Activated B cell treated with CpG ODN at 0.5 μM for 24 hours (primary cell): ENCODE measurements at places on chromosomes 1 and 21.

DNA sequence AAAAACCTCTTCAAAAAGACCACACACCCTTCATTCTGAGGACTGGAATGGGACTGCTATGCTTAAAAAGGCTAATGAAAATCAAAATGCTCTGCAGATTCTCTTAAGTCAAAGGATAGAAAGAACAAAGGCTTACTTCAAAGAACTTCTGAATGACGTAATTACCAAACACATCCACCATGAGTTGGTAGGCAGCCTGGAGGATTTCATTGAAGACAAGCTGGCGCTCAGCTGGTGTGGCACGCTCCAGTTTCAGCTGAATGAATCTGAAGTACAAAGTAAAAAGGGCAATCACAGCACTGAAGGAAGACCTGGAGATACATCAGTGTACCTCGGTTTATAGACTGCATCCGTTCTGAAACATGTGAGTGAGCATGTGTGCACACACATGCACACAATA lies 43.5 kb upstream of the SDC3 start:
- no peak for DNase-seq

- DNase-seq = no peak
Measured at GRCh38 chr1:37560401-37561132, 3.8 kb downstream of the DNALI1 start.

- DNase-seq = no peak
Measured at GRCh38 chr1:3418600-3418999, 35.9 kb upstream of the ARHGEF16 start.

- DNase-seq = no peak
Measured at GRCh38 chr1:27138368-27138767, 16.6 kb downstream of the SLC9A1 start.

GRCh38 chr1:21205416-21205815 lies 28.7 kb upstream of the EIF4G3 start:
- DNase-seq = no peak

DNA sequence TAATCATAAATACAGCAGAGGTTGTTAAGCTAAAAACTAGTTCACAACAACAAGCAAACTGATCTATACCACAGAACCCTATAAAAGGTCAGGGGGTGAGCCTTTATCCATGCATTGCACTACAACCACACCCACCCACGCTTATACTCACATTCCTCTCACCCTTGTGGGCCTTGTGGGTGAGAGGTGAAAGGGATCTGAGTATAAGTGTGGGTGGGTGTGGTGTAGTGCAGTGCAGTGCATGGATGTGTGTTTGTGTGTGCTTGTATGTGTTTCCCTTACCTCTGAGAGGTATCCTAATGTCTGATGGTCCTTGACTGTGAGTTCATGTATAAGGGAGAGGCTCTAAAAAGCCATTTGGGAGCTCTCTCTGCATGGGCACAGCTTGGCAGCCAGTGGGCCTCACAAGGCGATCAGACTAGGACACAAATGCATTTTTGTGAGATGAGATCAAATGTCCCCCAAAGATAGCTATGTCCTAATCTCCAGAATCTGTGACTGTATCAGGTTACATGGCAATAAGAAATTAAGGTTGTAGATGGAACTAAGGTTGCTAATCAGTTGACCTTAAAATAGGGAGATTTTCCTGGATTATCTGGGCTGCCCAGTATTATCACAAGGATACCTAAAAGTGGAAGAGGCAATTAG lies 95.5 kb upstream of the DPT start:
- no peak for DNase-seq

DNA sequence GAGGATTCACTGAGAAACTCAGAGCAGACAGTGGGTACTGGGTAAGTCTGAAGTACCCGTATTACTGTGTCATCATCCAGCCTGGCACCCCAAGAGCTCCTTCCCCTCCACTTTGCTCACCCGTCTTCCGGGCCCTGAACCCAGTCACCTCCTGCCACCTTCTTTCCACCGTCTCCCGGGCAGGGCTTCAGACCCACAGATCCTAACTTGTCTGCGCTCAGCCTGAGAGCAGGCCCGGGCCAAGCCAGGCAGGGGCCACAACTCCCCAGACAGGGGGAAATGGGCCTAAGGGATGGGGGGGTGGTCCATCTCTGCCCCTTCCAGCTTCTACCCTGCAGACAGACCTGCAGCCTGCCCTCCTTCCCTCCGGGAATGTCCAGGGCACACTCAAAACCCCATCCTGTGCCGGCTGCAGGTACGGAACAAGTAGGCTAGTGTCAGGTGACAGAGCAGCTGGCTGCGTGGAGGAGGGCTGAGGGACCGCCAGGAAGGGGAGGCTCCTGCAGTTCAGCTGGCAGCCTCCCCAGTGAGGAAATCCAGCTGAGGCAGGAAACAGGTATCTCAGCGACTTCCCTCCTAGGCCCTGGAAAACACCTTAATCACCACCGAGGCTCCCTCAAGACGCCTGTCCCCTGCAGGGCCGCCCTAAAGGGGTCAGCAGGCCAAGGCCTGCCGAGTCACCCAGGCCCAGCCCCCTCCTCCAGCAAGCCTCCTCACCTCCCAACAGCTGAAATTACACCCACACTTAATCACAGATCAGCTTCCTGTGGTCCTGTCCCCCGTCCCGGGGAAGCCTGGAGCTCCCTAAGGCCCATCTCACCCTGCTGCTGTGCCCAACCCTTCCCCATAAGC lies 3.5 kb downstream of the HSPG2 start:
- DNase-seq = no peak

DNA sequence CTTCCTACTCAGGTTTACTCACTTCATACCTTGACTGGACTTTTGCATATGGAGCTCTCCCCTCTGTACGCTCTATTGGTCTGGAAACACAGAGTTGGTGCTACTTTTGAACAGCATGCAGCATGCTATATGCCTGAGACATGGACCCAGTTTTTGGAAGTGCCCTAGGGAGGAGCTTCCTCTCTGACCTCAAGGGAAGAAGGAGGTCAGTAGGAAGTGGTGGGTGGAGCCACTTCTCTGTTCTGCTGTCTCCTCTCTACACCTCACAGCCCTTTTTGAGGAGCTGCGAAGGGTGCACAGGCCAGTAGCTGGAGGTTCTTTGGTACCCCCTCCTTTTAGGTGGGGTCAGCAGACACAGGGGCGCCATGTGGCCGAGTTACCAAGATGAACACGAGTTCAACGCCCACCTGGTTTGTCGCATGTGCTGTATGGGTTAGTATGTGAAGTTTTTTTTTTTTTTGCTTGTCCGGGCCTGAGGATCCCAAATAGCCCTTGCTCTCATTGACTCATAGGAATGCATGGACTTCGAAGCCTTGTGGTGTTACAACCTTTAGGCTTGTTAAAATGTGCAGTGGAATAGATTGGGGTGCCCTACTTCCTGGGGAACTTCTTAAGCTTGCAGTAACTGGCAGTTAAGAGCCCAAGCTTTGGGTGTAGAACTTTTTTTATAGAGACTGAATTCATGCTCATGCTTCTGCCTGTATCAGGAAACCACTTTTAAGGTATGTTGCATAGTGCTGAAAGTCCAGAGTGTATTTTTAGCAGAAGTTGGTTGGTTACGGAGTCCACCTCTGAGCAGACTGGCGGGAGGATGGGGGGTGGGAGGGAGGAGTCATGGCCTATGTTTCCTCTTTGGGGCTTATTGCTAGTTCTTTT lies 10.7 kb downstream of the MACF1 start:
- DNase-seq = peak; percentile 20

DNA sequence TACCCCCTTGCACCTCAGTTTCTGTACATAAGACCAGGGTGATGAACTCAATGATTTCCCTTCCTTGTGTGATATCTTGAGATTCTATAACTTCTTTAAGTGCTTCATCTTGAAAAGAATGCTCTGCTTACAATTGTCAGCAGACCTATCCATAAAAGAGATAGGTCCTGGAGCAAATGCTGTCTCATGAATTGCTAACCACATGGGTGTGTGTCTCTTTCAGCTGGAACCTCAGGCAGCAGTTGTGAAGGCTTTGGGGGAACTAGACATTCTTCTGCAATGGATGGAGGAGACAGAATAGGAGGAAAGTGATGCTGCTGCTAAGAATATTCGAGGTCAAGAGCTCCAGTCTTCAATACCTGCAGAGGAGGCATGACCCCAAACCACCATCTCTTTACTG lies 2.8 kb downstream of the IL20 start:
- DNase-seq = no peak

- no peak for DNase-seq
Measured at GRCh38 chr1:217274416-217274815, 356.5 kb downstream of the GPATCH2 start.

GRCh38 chr1:229079016-229079595 lies 191.8 kb upstream of the RAB4A start:
- no peak for DNase-seq

DNA sequence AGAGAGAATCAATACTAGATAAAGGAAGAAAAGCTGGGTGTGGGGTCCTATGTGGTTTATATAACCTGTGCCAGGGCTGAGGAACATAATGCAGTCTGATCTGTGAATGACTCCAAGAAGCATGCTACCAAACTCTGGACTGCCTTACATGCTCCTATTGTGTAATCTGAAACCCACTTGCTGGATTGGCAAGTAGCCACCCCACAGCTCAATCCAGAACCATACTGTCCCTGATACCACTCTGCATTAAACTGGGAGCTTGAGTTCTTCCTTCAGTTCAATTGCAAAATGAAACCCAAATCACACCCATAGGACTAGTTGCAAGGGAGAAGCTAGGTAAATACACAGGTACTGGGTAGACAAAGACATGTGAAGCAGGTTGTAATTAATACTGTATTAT lies 115.4 kb upstream of the NEGR1 start:
- DNase-seq = no peak

GRCh38 chr1:152013664-152014237 lies 20.1 kb upstream of the S100A10 start:
- DNase-seq = no peak
